NB4 (cell line): ENCODE measurements at places on chromosomes 13 and 19.

- no peak for DNase-seq
Measured at GRCh38 chr19:55536366-55536765, 567 bp downstream of the SBK2 start.

- no peak for DNase-seq
Measured at GRCh38 chr19:30068528-30069395, 126.7 kb downstream of the URI1 start.

DNA sequence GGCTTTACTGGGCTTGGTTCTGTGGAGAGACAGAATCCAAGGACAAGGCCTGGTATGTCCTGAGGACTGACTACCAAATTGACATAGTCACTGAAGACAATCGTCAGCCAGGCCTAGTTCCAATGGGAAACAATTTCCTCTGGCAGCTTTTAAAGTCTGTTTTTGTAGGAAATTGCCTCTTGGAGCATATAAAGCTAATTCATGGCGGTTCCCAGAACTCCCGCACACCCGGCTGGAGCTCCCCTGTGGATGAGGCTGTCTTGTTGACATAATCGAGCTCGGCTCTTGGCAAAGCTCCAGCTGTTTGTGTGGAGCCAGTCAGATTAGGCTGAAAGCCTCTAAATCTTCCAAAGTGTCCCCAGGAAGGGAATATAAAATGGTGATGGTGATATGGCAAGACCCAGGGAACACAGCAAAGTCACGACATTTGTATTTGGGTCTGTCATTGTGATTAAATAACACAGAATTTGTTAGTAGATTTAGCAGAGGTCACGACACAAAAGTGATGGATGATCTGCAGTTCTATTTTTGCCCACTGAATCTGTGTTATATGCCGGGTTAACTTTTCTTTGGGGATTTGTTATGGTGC is 395.0 kb downstream of the PCDH9 start:
- DNase-seq = no peak

- no peak for DNase-seq
Measured at GRCh38 chr13:26445092-26445491, 112.4 kb upstream of the WASF3 start.

DNA sequence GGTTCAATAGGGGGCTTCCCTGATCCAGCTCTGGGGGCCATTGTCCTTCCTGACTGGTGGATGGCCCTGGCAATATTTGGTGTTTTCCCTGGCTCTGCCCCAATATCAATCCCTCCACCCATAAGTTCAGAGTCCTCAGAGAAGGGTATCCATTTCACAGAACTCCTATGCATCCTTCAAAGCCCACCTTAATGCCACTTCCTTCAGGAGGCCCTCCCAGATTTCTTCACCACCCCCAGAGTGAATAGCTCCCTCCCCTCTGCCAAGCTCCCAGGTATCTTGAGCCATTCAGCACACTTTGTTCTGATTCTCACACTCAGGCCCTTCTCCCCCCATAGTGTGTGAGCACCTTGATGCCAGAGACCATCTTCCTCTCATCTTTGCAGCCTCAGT is 5.8 kb downstream of the PPP1R14A start:
- no peak for DNase-seq

- DNase-seq = no peak
Measured at GRCh38 chr19:18590273-18591272, 2.0 kb downstream of the REX1BD start.
